ENCODE measurements at places on chromosomes 16 and 17.
A peak's percentile ranks its signal among the peaks of the same experiment; 100 is the strongest.

GRCh38 chr17:40361925-40362695 lies 2.4 kb downstream of the GJD3 start:
- no peak for DNase-seq

DNA sequence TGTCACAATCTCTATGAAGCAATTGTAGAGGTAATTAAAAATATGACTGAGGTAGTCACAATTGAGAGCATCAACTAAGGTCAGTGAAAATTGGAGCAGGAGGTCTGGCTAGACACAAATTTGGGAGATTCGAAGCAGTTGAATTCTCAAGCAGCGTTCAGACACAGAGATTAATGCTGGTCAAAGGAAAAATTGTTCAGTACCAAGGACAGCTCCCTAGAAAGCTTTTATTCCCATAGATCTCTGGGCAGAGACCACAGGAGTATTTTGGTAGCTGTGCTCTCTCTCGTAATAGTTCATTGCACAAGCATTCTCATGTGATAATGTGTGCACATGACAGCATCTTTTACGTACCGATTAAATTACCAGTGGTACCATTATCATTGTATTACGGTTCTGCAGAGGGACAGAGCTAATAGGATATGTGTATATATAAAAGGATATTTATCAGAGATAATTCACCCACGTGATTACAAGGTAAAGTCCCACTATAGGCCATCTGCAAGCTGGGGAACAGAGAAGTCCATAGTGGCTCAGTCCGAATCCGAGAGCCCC lies 387.5 kb upstream of the HSBP1 start:
- no peak for DNase-seq

DNA sequence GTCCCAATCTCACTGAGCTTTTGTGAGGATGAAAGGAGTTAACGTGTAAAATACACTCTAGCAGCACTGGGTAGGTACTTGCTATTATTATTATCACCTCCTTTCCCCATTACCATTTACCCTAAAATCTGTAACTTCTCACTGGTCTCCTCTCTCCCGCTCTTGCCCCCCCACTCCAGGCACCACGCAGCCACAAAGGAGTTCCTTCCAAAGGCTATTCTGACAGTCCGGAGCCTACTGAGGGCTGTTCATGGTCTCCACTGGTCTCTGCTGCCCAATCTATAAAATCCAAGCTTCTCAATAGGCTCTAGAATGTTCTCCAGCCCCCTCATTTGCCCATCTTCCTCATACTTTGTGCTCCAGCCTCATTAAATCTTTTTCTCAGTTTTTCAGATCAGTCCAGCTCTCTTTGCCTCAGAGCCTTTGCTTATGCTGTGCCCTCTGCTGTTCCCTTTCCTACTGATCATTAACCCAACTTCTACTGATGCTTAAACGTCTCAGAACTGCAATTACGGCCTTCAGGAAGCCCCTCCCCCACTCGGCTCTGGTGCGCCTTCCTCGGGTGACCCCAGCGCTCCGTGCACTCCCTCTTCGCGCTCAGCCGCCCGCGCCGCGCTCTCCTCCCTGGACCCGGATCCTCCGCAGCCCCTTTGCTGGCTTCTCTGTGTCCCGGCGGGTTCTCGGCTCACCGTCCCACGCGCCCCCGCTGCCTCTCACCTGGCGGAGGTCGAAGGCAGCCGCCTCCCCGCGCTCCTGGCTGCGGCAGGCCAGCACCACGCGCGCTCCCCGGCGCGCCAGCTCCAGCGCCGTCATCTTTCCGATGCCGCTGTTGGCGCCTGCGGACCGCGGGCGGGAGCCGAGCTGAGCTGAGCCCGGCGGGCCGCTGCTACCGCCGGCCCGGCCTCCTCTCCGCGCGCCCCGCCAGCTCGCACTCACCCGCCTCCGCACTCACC lies 737 bp downstream of the DHRS13 start:
- peak; percentile 34 for DNase-seq

DNA sequence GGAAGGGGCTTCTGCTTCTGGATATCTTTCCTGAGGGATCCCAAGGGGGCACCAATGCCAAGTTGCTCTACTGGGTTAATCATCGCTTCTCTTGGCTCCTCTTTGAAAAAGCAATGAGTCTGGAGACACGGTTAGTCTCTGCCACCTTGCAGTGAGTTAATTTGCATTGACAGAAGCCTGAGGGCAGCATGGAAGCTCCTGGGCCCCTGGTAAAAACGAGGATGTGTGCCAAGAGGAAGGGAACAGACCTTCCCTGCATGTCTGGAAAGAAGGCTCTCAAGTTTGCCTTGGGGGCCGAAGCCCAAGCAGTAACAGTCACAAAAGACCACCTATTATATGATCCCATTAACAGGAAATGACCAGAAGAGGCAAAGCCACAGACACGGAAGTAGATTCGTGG lies 86.7 kb downstream of the IRX5 start:
- DNase-seq: no peak

GRCh38 chr17:8162997-8163977 lies 539 bp upstream of the VAMP2 start:
- no peak for DNase-seq

GRCh38 chr16:2388875-2389433 lies 40.3 kb upstream of the CCNF start:
- no peak for DNase-seq

DNA sequence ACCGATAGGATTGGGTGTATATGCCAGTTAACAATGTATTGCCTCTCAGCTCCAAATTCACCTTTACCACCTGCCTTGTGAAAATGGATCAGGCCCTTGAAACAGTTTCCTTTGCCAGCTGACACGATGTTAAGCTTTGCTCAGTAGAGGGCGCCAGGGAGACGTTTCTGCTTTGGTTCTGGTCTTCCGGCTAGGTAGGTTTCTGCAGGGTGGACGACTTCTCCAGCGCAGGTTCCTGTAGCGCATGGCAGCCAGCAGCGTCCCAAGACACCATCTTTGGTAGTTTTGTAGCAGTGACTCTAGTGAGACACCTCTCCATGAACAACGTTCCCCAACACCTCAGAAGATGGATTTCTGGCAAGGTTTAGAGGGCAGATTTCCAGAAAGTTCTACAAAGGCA lies 24.0 kb downstream of the SYCE1L start:
- DNase-seq: no peak
